ENCODE measurements at places on chromosomes 1 and 21.

DNA sequence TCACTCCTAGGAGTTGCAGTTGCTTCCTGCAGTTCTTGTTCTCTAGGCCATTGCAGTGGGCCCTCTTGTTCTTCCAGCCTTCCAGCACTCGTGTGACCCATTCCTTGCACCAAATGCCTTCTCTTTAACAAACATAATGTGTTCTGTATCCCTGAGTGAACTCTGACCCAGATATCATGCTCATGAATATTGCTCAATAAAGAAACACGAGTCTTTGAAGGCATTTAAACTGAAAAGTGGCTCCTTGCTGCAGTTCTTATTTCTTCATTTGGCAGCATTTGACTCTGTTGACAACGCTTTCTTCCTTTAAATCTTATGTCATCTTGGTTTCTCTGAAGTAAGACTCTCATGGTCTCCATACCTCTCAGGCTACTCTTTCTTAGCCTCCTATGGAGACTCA lies 100.7 kb upstream of the PDE4B start:
- DNase-seq = no peak

GRCh38 chr1:147129116-147129873 lies 43.0 kb downstream of the PRKAB2 start:
- no peak for DNase-seq

DNA sequence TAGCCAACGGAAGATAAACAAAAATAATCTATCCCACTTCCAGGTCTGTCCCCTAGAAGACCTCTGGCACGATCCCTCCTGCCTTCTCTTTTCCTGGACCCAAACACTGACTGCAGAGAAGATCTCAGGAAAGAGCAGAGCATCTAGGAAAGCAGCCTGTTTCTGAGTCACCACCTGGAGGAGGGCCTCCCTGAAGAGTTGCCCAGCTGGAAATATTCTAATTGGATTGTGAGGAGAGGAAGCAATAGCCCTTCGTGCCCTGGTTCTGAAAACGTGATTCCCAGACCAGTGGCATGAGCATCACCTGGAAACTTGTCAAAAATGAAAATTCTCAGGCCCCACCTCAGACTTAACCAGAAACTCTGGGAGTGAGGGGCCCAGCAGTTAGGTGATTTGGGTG lies 411.1 kb downstream of the SETD4 start:
- no peak for DNase-seq

- DNase-seq = peak; percentile 87
These were observed 1.0 kb downstream of the LEPR start for GRCh38 chr1:65421351-65422025.

DNA sequence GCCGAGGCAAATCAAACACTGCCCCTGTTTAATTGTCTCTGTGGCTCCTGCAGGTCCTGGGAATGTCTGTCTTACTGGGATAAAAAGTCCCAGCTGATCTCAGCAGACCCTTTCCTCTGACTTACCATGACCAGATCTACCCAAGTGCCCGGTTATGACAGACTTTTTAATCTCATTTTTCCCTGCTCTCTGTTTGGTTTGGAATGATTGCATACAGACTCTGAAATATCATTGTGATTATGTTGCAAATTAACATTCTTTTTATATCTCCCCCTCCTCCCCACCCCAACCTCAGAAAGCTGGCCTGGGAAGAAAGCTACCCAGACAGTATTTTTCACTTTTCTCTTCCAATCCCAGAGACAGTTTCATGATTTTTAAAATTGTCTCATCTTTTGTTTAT lies 16.3 kb downstream of the RAB7B start:
- no peak for DNase-seq

DNA sequence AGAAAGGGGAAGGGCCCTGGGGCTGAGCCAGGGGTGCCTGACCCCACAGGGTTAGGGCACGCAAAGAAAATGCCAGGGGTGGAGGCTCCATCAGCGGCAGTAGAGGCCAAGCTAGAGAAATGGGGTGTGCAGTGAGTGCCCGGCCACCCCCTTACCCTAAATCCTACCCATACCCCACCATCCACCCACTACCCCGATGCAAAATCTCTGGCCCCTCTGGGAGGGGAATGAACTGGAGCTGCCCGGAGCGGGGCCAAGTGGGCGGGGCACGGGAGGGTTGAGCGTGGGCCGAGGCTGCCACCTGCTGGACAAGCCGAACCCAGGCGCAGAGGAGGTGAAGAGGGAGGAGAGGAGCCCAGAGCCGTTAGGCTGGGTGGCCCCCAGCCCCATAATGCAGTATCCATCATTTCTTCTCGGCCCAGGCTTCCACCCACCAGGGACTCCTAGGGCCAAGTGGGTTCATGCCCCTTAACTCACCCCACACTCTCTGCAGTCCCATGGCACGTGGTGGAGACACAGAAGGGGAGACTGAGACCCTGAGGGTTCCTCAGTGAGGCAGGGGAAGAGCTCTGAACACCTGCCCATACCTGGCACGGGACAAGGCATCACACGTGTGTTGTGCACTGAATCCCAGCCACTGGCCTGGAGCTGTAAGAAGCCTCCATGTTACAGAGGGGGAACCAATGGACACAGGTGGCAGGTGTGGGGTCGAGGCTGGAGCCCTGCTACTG lies 1.4 kb upstream of the C1QC start:
- peak; percentile 50 for DNase-seq
